Eye (tissue), 1 donor: ENCODE measurements at places on chromosomes 2 and 18.

DNA sequence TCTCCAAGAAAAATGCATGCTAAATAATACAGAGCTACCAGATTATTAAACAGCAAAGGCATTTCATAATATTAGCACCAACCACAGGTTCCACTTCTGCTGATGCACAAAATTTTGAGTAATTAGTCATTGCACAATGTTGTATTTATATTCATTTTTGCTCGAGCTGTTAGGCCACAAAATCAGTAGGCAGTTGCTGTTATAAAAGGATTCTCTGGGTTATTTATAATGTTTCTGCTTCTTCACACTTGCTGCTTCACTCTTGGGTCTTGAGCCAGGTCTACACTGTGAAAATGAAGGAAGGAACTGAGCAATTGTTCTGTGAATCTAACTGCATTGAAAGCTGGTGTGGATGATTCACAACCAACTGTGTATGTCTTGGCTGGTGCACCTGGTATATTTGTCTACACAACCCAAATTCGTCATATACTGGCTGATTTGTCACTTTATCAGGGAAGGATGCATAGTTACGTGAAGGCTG lies 38.3 kb downstream of the MRPL33 start:
- DNase-seq, result no peak

DNA sequence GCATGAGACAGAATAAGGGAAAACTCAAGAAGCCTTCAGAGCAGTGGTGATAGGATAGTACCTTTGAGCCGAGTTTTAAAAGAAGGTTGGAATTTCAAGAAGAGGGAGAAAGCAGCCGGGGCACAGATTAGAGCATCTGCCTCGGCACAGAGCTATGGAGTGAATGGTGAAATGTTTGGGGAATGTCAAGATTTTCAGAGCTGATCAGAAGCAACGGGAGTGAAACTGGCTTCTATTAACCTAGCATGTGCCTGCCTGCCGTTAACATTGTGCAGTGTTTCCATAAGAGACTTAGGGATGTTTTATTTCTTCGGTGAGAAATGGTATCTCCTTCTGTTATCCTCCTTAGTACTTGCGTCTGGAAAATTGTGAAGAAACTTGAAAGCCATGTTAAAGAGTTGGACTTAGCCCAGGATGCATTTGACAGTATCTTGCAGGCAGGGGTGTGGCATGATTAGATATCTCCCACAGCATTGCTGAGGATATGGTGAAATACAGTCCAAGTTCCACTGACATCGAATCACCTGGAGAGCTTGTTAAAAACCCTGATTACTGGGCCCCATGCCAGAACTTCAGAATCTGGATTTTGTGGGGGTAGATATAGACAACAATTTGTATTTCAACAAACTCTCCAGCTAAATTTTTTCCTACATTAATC lies 96.8 kb upstream of the PPP1CB start:
- no peak for DNase-seq

DNA sequence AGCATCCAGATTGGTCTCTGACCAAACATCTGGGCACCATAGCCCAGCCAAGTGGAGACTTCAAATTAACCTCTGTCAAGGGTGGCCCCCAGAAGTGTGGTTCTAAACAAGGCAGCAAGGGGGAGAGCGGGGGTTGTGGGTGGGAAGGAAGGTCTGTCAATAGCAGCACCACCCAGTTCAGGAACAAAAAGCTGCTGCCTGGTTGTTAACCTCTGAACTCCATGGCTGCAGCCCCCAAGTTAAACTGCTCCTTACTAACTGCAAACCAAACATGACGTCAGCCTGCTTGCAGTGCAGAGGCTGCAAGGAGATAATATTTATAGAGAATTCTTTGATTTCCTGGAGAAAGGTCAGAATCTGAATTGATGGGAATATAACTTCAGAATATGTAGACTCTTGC lies 76.5 kb downstream of the ARL4C start:
- DNase-seq, result no peak

DNA sequence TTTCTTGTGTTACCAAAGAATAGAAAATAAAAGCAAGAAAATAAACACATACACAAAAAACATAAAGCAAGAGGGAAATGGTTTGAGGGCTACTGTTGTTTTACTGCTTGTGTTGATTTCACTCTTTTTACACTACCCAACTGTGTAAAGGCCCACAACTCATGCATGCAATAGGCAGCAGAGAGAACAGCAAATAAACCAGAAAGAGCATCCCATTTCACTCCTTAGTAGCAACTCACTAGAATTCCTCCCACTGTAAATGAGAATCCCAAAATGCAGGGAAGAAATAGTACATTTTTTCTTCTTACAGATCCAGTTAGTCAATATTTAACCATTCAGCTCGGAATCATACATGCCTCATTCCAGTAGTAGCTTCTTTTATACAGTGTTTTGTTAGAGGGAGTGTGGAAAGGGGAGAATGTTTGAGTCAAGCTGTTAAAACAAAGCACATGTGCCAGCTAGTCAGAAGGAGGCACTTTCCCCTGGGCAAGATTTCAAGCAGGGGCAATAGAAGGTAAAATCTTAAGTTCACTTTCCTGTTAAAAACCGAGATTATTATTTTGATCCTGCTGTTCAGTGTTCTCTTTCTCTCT lies 147.2 kb upstream of the FAM98A start:
- DNase-seq, result peak; percentile 29

DNA sequence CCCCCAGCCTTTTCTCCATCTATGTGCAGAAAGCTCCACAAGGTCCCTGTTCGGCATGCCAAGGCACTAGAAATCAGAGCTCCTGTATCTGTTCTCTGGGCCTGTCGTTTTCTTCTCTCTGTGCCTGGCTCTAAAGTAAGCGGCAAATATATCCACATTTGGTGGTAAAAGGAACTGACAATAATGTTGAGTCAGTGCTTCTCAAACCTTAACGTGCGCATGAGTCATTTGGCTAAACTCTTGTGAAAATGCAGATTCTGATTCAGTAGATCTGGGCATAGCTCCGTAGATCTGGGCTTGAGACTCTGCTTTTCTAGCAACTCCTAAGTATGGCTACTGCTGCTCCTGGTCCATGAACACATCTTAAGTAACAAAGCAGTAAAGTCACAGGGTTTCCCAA lies 16.5 kb upstream of the ACSL3 start:
- DNase-seq, result no peak

DNA sequence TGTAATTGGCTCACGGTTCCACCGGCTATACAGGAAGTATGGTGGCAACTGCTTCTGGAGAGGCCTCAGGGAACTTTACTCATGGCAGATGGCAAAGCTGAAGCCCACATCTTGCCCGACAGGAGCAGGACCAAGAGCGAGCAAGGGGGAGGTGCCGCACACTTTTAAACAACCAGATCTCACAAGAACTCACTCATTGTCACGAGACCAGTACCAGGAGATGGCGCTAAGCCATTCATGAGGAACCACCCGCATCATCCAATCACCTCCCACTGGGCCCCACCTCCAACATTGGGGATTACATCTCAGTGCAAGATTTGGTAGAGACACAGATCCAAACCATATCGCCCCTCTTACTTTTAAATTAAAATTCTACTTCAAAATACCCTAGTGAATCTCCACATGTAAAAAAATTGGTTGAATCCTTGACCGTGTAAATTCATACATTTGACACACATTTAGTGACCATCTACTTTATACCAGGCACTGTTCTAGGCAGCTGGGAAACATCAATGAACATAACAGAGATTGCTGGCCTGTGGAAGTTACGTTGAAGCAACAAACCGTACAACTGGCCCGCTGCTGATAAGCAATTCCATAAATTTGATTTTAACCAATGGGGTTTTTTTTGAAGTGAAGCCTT lies 87.6 kb downstream of the ALPK2 start:
- no peak for DNase-seq

DNA sequence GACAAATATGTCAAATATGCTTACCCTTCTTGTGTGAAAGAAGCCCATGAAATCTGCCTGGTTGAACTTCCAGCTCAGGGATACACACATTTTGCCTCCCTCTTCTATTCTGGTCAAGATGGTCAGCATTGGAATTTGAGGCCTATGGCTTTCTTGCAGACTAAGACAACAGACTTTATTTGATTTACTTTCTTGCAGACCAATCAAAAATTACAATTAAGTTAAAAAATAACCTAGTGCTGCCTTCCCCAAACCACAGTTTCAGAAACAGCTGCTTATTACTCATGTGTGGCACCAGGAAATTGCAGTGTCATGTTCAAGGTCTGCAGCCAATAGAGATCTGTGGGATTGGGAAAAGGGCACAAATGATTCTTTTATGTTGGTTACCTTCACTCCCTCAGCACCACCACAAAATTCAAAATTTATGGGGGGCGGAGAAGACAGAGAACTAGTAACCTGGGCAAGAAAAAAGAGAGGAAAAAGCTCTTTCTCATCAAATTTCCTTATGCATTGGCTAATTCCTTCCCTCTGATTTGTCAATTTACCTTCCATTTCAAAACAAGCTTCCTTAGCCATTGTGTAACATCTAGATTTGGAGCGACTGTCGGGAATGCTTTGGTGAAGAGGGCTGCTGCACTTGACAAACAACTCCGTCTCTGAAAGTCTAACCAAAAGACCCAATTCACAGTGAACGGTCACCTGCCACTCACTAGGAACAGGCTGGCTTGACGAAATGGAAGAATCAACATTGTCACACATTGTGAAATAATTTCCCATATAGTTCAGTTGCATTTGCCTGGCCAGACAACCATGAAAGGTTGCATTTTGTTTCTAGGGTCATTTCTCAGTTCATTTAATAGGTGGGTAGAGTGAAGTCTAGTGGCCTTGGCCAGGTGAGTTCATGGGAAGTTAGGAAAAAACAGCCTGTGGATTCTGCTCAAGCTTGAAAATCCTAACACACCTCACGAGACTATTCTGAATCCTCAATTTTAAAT lies 100.4 kb upstream of the FZD5 start:
- DNase-seq, result no peak

- no peak for DNase-seq
These were observed 82.8 kb downstream of the GLI2 start for GRCh38 chr2:120818441-120818920.
